ENCODE measurements at places on chromosomes 2 and 18.

DNA sequence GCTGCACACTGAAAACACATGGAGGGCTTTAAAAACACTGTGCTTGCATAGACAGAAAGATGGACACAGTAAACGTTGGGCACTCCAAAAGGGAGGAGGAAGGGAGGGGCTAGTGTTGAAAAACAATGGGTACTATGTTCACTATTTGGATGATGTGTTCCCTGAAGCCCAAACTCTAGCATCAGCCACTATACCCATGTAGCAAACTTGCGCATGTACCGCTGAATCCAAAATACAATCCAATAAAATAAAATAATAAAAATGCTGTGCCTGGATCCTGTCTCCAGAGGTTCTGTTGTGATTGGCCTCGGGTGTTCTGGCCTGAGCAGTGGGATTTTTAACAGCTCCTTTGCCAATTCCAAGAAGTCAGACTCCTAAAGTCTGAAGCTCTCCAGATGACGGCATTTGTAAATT is 166.0 kb downstream of the TMEM182 start:
- DNase-seq, result no peak

- DNase-seq, result no peak
Measured at GRCh38 chr2:202154613-202155012, 81.6 kb downstream of the KIAA2012 start.

DNA sequence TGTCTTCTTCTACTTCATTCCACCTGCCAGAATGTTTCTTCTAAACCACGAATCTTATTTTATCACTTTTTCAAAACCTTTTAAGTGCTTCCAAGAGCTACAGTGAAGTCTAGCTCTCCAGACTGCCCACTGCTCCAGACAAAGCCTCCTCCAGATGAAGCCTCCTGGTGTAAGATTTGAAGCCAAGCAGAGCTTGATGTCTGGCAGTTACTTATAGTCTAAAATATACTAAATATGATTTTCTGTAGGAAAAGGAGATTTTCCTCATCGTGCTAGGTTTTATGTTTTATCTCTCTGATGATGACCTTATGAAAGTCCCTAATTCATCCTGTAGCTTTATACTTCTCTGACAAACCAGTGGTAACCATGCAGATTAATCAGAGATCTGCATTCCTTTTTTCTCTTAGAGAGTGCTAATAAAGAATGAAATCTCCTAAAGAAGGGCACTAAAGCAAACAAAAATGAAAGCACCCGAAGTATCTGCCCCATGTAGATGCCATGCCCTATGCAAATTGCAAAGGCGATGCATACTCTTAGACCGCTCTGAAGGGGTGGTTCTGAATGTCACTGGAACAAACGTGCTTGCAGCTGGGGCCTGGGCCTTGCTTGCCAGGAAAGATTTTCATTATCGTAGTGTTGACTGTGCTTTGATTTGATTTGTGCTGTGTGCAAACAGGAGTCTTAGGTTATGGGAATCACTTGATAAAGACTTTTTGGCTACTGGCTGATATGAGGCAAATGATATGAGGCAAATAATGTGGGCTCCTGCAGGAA is 314.2 kb downstream of the PID1 start:
- DNase-seq, result no peak

- no peak for DNase-seq
Measured at GRCh38 chr2:182883451-182883850, 17.0 kb upstream of the FRZB start.

DNA sequence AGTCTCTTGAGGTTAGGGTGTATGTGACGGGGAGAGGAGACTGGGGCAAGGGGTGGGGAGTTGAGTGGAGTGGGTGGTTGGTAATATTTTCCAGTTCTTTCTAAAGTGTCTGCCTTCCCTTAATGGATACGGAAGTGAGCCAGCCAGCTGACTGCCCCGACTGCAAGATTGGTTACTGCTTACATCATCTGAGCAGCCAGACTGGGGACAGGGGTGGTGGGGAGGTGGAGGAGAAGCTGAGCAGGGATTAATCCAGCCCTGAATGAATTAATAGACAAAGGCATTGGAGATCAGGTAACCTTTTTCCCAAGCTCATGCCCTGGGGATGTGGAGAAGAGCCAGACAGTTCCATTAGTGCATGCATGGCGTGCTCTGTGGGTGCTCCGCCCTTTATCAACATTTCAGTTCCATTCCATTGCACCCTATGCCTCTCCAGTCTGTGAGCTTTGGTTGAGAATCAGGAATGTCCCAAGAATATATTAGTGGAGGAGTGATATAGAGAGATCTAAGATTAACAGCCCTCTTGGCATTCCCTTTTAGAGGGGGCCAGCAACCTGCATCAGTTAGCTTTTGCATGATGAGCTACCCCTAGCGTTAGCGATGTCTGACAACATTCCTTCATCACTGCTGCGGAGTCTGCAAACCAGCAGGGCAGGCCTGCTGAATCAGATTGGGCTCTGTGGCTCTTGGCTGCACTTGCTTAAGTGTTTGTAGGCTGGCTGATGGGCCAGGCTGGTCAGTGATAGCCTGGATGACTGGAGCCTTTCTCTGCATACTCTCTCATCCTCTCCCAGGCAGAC is 67.4 kb downstream of the TNP1 start:
- no peak for DNase-seq

DNA sequence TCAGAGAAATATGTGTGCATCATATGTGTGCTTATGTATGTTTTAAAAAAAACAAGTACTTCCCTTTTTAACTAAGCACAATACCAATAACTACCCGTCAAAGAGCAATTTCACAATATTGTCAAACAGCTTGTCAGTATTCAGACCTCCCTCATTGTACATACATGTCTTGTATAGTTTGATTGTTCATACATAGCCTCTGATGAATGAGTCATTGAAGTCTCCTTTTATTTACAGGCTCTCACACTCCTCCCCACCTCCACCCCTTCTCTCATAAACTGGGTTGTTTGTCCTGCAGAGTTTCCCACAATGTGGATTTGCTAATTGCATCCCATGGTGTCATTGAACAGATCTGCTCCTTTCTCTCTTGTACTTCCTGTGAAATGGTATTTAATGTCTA is 132.8 kb upstream of the L3MBTL4 start:
- no peak for DNase-seq

DNA sequence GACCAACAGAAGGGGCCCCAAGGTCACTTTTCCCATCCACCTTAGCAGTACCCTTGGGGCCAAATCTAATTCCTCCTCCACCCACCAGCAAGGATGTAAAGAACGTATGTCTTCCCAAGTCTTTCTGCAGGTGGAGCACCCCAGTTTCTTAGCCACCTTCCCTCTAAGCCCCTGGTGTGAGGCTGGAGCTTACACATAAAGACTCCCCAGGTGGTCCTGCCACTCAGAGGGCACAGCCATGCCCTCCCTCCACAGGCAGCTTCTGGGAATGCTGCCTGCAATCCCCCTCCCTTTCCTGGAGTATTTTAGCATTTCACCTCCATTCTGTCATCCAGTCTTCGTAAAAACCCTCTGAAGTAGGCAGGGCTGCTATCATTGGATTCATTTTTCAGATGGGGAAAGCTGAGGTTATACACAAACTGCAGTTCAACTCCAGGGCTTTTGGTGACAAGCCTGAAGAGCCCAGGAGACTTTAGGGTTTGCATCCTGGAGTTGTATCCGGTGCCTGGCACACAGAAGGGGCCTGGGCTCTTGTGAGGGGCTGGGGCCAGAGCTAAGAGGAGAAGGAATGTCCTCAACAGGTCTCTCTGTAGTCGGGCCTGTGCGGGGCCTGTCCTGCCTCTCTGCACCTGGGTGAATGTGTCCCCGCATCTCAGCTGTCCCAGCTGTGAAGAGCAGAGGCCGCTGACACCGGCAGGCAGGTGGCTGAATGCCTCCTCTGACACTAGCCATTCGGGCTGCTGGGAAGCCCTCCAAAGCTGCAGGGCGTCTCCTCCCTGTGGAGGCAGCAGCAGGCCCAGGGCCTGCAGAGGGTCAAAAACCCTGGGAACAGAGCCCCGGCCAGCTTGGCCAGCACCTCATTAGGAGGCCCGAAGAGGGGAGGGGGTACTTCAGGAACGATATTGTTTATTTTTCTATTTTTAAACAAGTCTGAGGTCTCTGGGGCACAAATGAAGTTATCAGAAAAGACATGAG is 27.6 kb downstream of the CIB4 start:
- peak; percentile 8 for DNase-seq

- no peak for DNase-seq
Measured at GRCh38 chr2:165113414-165113813, 90.4 kb downstream of the SCN3A start.

DNA sequence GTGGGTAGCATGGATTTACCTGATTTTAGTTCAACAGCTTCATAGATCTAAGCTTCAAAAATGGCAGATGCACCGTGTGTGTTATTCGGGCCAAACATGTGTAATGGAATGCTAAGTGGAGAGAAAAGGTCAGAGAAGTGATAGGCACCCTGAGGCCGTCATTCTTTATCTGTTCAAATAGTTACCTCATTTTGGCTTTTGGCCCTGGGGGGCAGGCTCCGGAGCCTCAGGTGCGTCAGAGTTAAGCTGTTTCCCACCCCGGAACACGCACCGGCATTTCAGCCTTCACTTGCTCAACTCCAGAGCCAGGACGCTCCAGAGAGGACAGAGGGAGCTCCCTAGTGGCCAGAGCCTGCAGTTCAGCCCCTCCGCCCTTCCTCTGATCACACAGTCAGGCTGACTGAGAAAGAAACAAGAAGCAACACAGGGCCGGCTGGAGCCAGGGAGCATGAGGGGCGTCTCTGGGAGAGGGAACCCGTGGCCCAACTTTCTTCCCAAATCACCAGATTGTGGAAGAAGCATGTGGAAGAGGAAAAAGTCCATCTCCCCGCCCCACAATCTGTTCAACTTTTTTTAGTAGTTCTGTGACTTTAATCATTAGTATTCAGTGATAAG is 135.2 kb upstream of the EPC2 start:
- DNase-seq, result peak; percentile 71

DNA sequence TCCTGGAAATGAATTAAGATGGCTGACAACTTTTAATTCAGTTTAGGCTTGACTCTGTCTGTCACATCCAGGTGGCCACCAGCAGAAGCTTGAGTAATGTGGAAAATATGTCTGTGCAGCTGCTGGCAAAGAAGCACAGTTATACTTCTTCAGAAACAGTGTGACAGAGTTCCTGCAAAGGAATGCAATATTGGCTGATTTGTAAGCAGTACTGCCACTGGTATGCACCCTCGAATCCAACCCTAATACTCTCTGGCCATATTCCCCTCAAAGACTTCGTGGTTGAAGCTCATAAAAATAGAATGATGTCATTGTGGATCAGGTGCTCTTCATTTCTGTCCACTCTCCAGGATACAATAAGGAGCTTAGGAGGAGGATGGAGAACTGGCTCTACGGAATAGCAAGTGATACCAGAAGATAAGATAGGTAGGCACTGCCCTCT is 86.2 kb downstream of the METTL8 start:
- no peak for DNase-seq

GRCh38 chr2:36238106-36238505 is 117.5 kb upstream of the CRIM1 start:
- DNase-seq, result no peak

GRCh38 chr2:102783506-102784183 is 21.8 kb downstream of the TMEM182 start:
- DNase-seq, result no peak

- DNase-seq, result no peak
Measured at GRCh38 chr2:85545780-85546240, 6.8 kb downstream of the MAT2A start.

DNA sequence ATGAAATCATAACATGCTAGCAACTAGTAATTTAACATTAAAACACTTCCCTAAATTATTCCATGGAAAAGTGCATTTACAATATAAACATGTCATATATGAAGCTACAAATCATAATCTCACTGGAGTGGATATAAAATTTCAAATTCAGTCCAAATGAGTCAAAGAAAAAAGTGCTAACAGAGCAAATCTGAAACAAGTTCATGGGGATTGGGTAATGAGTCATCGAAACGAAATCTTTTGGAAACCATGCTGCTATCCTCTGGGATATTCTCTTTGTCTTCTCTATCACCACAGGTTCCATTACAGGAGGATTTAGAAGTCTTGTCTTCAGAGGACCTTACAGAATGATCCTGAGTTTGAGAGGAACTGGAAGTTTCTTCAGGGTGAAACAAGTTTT is 34.1 kb downstream of the STK17B start:
- no peak for DNase-seq

DNA sequence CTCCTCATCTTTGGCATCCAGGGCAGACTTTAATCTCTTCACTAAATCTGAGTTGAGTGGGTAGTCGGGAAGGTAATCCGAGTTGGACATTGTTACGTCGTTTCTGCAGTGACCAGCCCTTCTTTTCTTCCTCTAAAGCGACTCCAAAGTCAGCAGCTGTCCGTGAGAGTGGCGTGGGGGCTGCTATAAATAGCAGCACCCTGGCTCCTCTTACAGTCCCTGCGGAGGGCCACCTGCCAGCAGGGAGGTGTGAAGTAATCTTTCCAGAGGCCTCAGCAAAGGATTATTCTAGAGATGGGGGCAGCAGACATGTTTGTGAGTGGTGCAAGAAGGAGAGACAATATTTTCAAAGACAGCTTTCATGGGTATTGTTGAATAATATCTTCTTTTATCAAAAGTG is at the start of gene ASB18:
ASB18 (minus strand) TSS at position 151 of the 400 bp plus-strand sequence; CDS start at position 90, 61 bp downstream.
- no peak for DNase-seq

- no peak for DNase-seq
Measured at GRCh38 chr2:101474731-101475384, at the start of gene RFX8. Gene RFX8 (minus strand): TSS chr2:101475112. CDS start chr2:101466848, 8,264 bp downstream.

- DNase-seq, result no peak
Measured at GRCh38 chr2:72629062-72629461, 196.8 kb downstream of the EXOC6B start.

DNA sequence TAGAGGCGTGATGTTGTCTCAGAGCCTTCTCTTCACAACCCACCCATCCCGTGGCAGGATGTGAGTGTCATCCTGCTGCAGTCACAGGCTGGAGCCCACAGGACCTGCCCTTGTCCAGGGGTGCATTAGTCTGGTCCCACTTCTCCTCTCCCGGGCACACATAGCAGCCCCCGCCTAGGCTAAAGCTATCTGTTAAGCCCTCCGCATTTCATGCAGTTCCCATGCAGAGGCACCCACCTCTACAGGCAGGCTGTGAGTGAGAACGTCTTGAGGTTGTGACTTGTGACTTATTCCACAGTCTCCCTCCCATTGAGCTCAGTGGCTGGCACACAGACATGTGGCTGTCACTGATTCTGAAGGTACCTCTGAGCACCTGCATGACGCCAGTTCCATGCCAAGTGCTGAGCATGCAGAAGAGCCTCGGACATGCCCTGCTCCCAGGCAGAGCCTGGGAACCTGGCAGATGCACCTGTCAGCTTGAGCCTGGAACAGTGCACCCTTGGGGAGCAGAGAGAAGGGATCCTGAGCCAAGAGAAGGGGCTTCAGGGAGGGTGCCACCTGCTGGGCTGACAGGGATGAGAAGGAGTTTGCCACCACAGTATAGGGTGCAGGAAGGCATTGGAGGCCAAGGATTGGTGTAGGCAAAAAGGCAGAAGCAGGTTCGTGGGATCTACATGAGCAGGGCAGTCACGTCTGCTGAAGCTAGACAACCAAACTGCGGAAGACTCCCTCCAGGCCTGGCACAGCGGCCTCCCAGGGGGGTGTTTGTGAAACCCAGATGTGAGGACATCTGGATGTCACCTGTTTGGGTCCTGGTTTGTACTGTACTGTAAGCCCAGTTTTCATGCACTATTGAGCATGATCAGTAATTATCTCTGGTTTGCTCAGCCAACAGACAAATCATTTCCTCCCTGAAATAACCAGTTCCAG is 213.6 kb downstream of the GLI2 start:
- DNase-seq, result no peak

GRCh38 chr2:39688181-39688580 is 22.5 kb downstream of the TMEM178A start:
- no peak for DNase-seq

- no peak for DNase-seq
Measured at GRCh38 chr2:54649191-54649590, 74.3 kb upstream of the EML6 start.

- no peak for DNase-seq
Measured at GRCh38 chr2:116787848-116788247, 1026.6 kb upstream of the DDX18 start.

- no peak for DNase-seq
Measured at GRCh38 chr18:24019641-24020331, 5.2 kb downstream of the TTC39C start.
